ENCODE measurements at places on chromosomes 13 and 19. TPM values are rescaled to one million over a fixed set of nuclear protein-coding genes. Genes with fewer than 3 reads are reported as not detected.

Gene SLC27A5
- 0.13 TPM for total RNA-seq

Gene PALM3
- not detected for total RNA-seq

Gene FIZ1
- 1.9 TPM for total RNA-seq

Gene ERFL
- not detected for total RNA-seq

Gene LRRC25
- not detected for total RNA-seq

Gene OR7A5
- 0.79 TPM for total RNA-seq

Gene PRR19
- 1.1 TPM for total RNA-seq

Gene ATXN8OS
- not detected for total RNA-seq

Gene FAAP24
- total RNA-seq: 6.4 TPM

Gene TJP3
- 0.21 TPM for total RNA-seq

Gene ZNF665
- not detected for total RNA-seq

Gene TYROBP
- total RNA-seq: not detected

Gene CCDC169
- 1.9 TPM for total RNA-seq

Gene IGFL1
- total RNA-seq: not detected

Gene SNRNP70
- total RNA-seq: 141 TPM

Gene DZIP1
- 20.1 TPM for total RNA-seq

Gene PAK4
- 3.7 TPM for total RNA-seq

Gene NXNL1
- total RNA-seq: not detected

GRCh38 chr13:98801626-98802418 lies 49.4 kb upstream of the SLC15A1 start:
- no peak for DNase-seq

DNA sequence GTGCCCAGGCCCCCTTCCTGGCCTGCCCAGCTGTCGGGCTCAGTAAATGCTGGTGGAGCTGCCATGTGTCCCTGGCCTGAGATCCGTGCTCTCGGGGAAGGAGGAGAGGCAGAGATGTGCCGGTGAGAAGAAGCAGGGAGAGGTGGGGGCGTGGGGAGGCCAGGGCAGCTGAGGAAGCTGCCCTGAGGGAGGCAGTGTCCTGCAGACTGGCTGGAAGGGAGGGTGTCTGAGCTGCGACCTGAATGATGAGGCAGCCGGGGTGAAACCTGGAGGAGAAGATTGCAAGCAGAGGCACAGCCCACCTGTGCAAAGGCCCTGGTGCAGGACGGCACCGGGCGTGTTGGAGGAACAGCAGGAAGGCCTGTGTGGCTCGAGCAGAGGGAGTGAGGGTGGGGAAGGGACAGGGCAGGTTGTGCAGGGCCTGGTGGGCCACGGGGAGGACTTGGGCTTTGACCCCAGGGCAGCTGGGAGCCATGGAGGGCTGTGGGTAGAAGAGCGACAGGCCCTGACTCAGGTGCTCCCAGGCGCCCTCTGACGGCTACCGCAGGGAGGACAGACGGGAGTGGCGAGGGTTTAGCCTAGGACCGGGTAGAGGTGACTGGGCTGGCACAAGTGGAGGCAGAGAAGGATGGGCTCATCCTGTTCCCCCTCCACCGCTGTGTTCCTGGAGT lies 14.0 kb upstream of the CELF5 start:
- peak; percentile 44 for DNase-seq

DNA sequence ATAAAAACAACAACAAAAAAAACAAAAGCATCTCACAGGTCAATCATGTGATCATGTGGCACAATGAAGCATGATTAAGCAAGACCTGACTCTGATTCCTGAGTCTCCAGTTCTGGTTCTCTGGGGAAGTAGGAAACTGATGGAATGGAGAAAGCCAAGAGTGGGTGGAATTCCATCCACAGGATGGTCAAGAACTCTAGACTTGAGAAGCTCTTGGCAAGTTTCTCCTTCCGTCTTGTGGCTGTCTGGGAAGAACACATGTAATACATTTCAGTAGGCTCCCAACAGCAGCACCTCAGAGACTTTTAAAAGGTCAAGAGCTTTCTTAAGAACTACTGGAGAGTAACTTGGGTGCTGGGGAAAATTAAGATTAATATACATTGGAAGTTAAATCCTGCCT lies 78.6 kb upstream of the TSHZ3 start:
- no peak for DNase-seq

GRCh38 chr19:13856497-13856896 lies 20.4 kb upstream of the NANOS3 start:
- no peak for DNase-seq

DNA sequence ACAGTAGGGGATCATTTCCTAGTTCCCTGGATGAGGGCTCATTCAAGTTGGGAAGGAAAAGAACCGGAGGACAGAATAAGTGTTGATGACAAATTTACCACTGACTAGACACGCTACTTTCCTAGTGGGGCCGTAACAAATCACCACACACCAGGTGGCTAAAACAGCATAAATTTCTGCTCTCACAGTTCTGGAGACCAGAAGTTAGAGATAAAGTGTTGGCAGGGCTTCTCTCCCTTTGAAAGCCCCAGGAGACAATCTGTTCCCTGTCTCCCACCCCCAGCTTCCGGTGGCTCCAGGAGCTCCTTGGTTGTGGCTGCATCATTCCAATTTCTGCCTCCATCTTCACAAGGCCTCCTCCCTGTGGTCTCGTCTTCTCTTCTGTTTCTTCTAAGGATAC lies 65.4 kb upstream of the ARGLU1 start:
- DNase-seq: no peak

DNA sequence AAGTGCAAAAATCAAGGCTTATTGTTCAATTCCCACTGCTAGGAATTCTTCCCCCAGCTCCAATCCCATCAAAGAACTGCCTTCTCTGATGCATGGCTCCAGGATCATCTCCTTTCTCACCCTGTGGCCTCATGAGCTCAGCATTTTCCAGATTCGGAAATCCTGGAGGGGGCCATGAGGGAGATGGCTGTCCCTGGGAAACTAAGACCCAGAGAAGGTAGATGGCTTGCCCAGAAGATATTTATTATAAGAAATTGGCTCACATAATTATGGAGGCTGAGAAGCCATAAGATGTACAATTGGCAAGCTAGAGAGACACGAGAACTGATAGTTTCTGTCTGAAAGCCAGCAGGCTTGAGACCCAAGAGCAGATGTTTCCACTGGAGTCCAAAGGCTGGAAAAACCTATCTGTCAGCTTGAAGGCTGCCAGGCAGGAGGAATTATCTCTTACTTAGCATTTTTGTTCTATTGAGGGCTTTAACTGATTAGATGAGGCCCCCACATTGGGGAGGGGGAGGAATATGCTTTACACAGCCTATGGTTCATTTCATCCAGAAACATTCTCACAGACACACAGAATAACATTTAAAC lies 58.6 kb downstream of the GADD45B start:
- DNase-seq: no peak

DNA sequence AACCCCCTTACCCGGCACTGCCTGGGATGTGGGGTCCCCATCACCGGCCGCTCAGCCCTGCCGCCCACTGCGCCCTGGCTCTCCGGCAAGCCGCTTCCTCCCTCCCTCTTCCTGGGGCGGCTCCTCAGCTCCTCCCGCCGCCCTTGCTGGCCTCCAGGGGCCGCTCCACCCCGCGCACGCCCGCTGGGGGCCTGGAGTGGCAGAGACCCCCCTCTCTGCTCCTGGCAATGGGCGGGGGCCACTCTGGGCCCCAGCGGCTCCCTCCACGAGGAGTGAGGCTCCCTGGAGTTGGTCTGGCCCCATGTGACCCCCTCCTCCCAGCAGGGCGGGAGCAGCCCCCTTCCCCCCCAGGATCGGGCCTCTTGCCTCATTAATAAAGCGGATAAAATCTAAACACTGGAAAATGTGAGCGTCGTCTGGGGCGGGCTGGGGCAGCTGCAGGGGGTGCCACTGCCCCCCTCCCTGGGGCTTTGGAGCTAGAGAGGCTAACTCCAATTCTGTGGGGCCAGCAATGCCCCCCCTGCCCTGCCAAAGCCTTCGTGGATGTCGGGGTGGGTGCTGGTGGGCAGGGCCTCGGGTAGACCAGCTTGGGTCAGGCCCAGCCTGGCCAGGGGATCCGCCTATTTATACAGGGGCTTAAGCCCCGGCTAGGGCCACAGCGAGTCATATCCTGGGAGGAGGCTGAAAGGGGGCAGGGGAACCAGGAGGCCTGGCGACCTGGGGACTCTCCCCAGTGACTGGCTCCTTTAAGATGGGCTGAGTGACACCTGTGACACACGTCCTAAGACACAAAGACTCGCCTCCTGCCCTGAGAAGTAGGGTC lies at the start of gene PTGER1:
Gene PTGER1 (minus strand): TSS at position 104 of the 823 bp plus-strand sequence. CDS start 1,034 bp downstream, outside the sequence.
- no peak for DNase-seq

GRCh38 chr19:37867831-37868230 lies 38.6 kb downstream of the WDR87 start:
- no peak for DNase-seq

- no peak for DNase-seq
Observed at GRCh38 chr19:40104754-40105153, 14.0 kb upstream of the ZNF780A start.

DNA sequence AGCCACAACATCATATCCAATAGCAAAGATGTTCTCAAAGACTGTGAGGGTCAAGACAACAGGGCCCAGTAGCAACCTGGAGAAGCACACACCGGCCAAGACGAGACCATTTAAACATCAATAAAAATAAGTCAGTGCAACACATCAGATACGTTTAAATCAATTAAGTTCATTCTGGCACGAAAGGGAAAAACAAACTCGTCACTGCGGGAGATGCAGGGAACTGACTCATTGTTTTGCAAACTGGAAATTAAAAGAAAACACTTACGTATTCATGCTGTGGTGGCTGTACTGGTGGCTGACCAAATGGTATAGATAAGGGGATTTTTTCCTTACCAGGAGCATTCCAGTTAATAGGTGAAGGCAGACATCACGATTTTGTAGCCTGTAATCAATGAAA lies 26.3 kb upstream of the SLC15A1 start:
- no peak for DNase-seq

GRCh38 chr13:30268673-30269072 lies 38.7 kb downstream of the KATNAL1 start:
- DNase-seq: no peak

GRCh38 chr19:49333418-49333805 lies 1.8 kb upstream of the CD37 start:
- DNase-seq: no peak

DNA sequence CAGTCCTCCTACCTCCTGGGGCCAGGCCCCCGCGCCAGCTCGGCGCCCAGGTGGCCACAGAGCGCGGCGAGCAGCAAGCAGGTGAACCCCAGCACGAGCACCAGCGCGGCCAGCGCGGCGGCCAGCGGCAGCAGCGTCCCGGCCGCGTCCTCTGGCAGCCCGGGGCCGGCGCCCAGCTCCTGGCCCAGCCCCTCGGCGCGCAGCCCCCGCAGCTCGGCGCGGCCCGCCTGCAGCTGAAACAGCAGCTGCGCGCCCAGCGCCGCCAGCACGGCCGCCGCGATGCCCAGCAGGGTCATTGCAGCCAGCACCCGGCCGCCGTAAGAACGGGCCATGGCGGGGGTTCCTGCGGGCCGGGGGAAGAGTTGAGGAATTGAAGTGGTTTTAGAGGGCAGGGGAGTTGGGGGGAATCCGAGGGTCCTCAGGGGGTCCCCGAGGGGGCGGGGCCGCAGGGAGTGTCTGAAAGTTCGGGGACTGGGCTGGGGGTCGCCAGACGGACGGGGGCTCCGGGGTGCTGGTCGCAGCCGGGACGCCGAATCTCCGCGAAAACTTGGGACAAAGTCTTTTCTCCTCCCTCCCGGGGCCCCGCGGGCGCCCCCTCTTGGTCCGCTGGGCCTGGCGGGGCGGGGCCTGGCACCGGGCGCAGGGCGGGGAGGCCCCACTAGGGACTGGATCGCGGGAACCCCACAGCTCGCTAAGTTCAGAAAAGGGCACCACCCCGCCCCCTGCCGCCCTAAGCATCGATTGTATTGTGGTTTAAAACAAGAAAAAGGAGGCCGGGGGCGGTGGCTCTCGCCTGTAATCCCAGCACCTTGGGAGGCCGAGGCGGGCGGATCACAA lies at the start of gene TMEM221:
Gene TMEM221 (minus strand): TSS at position 538 of the 837 bp plus-strand sequence. CDS start 206 bp downstream, at position 332.
- peak; percentile 29 for DNase-seq

- DNase-seq: peak; percentile 67
Observed at GRCh38 chr13:106566641-106567473, 1.1 kb downstream of the ARGLU1 start.

- no peak for DNase-seq
Observed at GRCh38 chr19:53193535-53194222, 521 bp upstream of the ZNF665 start.

GRCh38 chr13:112079696-112080095 lies 12.7 kb downstream of the SOX1 start:
- no peak for DNase-seq

GRCh38 chr13:82298106-82298505 lies 1584.2 kb downstream of the SLITRK1 start:
- no peak for DNase-seq

DNA sequence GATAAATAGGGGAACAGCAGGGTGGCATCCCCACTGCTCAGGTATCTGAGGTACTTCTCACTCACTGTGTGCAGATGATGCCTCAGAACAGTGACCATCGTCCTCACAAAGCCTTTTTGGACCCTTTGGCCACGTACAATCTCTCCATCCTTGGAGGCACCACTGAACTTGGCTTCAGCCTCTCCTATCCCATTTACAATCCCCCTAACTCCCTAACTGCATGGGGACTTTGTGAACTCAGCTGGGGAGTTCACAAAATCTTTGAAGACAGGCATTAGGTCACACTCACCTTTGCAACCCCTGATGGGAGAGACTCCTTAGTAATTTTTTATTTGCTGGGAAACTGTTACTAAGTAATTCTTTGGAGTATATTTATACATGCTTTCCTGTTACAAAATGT lies 60.8 kb downstream of the TBC1D4 start:
- no peak for DNase-seq

DNA sequence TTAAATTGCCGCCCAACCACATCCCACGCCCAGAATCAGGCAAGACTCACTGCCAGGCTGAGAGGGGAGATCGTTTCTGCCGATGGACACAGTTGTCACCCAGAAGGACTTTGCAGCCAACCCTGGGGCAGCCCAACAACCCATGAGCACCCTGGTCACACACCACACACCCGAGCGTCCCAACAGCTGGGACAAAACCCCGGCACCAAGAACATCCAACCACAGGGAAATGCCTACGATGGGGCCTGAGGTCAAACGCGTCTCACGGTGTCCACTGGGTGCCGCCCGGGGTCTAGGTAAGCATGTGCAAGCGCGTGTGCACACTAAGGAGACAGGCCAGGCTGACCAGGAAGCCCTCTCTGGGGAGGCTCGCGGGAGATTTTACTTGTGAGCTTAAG lies 13.0 kb downstream of the LMNB2 start:
- no peak for DNase-seq

GRCh38 chr13:50129081-50129705 lies 113.9 kb downstream of the KCNRG start:
- no peak for DNase-seq

DNA sequence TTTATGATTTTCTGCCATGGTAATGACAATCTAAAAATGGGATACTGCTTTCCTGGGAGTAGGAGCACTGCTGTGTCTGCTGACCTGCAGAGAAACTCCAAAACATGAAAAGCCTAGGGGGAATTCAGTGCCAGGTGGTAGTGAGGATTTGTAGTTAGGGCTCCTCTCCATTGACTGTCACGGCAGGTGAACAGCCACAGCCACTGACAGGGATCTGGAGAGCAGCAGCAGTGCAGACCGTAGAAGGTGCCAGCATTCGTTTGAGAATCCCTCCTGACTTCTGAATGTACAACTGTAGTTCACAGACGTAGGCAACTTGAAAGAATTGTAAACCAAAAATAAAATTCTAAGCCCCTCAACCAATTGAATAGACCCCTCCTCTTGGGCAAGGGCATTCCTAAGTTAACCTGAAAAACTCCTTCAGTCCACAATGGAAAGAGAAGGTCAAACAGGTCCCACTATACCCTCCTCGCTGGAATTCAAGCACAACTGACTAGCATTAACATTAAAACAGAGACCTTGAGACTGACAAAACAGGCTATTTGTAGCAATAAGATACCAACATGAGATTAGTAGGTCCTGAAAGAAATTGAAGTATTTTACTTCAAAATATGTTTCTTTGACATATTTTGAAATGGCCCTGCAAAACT lies 1328.8 kb downstream of the OLFM4 start:
- no peak for DNase-seq
